ENCODE measurements at places on chromosomes 6 and 20.

DNA sequence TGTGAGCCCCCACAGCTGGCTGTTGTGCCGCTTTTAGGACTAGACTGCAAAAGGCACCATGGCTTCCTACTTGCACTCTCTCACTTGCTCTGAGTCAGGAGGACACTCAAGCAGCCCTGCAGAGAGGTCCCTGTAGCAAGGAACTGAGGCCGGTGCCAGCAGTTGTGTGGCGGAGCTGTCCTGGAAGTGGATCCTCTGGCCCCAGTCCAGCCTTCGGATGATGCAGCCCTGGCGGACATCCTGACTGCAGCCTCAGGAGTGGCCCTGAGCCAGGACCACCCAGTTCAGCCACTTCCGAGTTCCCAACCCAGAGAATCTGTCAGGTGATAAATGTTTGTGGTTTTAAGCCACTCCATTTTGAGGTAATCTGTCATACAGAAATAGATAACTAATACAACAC is 17.5 kb downstream of the CTCFL start:
- DNase-seq = no peak

GRCh38 chr20:3658716-3659491 is 4.3 kb downstream of the GFRA4 start:
- no peak for DNase-seq

- no peak for DNase-seq
Measured at GRCh38 chr6:137688230-137688971, 178.7 kb upstream of the TNFAIP3 start.

GRCh38 chr20:44041001-44041400 is 126.3 kb downstream of the TOX2 start:
- DNase-seq = no peak

GRCh38 chr6:52616059-52616690 is 39.3 kb upstream of the TRAM2 start:
- no peak for DNase-seq
